ENCODE measurements at places on chromosomes 16 and 17.

GRCh38 chr16:27127308-27127707 is 60.6 kb downstream of the C16orf82 start:
- no peak for DNase-seq

GRCh38 chr16:3859889-3860288 is 20.6 kb downstream of the CREBBP start:
- DNase-seq = no peak

DNA sequence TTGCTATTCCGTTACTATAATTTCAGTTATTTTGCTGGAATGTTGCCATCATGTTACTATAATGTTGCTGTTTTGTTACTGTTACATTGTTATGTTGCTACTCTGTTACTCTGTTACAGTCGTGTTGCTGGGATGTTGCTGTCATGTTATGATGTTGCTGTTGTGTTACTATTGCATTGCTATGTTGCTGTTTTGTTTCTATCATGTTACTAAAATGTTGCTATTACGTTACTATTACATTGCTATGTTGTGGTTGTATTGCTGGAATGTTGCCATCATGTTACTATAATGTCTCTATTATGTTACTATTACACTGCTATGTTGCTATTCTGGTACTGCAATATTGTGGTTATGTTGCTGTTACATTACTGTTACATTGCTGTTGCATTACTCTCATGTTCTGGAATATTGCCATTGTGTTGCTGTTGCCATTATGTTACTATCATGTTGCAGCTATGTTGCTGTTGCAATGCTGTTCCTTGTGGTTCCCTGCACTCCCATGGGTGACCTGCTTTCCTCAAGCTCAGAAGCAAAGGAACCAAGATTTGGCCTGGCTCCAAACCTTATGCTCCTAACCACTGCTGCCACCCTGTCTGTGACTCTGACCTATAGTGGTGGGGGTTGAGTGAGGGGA is 64.4 kb downstream of the ABCC6 start:
- DNase-seq = no peak

DNA sequence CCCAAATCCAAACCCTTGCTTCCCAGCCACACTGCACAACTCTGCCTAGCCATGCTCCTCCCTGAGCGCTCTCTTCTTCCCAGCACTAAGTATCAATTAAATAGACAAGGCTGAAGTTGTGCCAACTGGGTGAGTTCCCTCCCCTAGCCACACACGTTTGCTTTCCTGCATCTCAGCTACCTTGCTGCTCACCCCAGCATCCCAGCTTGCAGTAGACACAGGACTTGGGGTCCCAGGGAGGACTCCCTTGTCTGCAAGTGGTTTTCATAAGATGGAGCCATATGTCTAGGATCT is 4.9 kb downstream of the CCDC182 start:
- DNase-seq = no peak

DNA sequence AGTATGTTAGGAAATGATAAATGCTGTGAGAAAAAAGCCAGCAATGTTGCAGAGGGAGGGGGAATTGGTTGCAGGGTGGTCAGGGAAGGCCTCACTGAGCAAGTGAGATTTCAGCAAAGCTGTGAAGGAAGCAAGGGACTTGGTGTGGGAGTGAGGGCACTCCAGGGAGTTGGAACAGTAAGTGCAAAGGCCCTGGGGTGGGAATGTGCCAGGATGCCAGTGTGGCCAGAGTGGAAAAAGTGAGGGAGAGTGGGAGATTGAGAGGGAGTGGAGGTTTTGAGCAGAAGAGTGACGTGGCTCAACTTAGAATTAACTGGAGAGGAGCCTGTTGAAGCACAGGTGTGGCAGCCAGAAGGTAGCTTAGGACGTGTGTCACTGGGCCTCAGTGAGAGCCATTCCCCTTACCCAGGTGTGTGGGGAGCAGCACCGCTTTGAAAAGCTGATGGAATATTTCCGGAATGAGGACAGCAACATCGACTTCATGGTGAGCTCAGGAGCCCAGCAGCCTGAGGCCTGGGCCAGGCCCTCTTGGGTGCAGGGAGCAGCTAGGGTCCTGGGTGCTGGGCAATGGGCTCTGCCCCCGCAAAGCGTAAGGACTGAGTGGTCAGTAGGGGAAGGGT is 16.6 kb downstream of the FMNL1 start:
- DNase-seq = no peak

GRCh38 chr16:65097296-65097695 is 24.6 kb downstream of the CDH11 start:
- DNase-seq = no peak
